CD14-positive monocyte (primary cell): ENCODE measurements at places on chromosomes 4 and X.

GRCh38 chr4:118751629-118752323 lies 66.6 kb downstream of the METTL14 start:
- no peak for DNase-seq

GRCh38 chrX:128816919-128817318 lies 706.4 kb downstream of the SMARCA1 start:
- no peak for DNase-seq

DNA sequence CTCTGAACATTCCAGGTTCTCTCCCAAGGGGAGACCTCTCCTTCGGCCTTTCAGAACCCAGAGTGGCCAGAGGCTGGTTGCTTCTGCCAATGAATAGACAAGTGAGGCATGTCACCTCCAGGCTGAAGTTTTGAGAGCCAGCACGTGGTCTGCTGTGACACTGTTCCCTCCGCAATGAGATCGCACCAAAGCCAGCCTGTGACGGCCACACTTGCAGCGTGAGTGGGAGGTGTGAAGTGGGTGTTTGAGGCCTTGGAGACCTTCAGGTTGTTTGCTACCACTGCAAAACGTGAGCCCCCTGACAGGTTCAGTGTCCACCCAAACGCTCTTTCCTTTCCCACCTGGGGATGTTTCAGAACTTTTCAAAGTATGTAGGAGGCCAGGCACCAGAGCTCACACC lies 81.0 kb downstream of the WFS1 start:
- DNase-seq: no peak

- no peak for DNase-seq
Measured at GRCh38 chrX:21744060-21744459, 13.9 kb downstream of the SMPX start.

- DNase-seq: no peak
Measured at GRCh38 chr4:175335331-175335730, 417.2 kb downstream of the ADAM29 start.
